Breast epithelium (tissue), 4 donors: ENCODE measurements at places on chromosomes 11 and 22. TPM values are rescaled to one million over a fixed set of nuclear protein-coding genes. Genes with fewer than 3 reads are reported as not detected.

GRCh38 chr11:95996621-95997235, 72.8 kb upstream of the MTMR2 start:
- DNase-seq, result no peak

GRCh38 chr11:114036147-114036811, 23.2 kb upstream of the ZBTB16 start:
- DNase-seq, result peak; percentile 73

DNA sequence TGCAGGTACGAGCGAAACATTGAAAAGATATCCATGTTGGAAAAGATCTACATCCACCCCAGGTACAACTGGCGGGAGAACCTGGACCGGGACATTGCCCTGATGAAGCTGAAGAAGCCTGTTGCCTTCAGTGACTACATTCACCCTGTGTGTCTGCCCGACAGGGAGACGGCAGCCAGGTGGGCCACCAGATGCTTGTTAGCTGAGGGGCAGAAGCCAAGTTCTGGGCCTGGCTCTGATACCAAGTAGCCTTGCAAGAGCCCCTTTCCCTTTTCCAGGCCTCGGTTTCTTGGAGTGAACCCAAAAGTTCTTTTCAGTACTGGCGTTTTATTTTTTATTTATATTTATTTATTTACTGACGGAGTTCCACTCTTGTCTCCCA, 9.6 kb downstream of the F2 start:
- no peak for DNase-seq

The PGA5 gene
- total RNA-seq, result 2.1 TPM

DNA sequence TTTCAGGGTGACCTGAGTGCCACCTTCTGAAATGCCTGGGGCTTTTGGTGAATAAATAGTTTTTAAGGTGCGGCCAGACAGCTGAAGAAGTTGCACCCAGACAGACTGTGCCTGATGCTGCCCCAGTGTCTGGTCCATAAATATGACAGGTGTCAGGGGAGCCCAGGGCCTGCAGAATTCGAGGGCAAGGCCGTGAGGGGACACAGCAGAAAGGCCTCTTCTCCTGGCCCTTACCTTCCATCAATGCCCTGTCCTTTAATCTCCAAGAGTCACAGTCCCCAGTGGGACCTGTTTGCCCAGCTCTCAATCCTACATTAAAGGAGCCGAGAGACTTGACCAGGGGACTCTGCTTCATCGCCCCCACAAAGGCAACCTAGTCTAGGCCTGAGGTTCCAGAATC, 45.7 kb downstream of the NAT10 start:
- DNase-seq, result no peak

DNA sequence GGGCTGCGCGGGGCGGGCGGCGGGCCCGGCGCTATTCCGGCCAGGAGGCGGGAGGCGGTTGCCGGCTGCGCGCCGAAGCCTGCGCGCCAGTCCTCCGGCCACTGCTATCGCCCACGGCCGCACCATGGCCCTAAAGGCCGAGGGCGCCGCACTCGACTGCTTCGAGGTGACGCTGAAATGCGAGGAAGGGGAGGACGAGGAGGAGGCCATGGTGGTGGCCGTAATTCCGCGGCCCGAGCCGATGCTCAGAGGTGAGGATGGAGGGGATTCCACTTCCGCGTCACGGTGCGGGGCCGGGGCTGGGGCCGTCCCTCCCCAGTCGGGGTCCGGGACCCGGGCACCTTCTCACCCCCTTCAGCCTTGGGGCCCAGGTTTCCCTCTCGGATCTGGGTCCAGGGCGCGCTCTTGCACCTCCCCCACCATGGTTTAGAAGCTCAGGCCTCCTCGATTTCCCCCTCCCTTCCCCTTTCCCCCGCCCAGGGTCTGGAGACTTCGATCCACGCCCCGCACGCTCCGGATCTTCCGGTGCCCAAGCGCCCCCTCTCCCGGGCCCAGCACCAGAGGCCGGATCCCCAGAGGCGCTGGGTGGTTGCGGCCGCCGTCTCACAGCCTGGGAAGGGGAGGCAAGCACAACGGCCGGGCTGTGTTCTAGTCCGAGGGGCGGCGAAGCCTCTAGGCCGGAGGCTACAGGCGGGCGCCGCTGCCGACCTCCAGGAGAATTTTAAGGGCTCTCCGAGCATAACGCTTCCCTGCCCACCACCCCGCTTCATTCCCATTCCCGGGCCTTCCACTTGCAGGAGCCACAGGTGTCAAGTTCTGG, 517 bp downstream of the SPINDOC start:
- no peak for DNase-seq

The RELT gene
- 2.3 TPM for total RNA-seq

GRCh38 chr11:107276077-107276476, 181.5 kb downstream of the CWF19L2 start:
- no peak for DNase-seq

The OR51B5 gene
- 1.0 TPM for total RNA-seq

DNA sequence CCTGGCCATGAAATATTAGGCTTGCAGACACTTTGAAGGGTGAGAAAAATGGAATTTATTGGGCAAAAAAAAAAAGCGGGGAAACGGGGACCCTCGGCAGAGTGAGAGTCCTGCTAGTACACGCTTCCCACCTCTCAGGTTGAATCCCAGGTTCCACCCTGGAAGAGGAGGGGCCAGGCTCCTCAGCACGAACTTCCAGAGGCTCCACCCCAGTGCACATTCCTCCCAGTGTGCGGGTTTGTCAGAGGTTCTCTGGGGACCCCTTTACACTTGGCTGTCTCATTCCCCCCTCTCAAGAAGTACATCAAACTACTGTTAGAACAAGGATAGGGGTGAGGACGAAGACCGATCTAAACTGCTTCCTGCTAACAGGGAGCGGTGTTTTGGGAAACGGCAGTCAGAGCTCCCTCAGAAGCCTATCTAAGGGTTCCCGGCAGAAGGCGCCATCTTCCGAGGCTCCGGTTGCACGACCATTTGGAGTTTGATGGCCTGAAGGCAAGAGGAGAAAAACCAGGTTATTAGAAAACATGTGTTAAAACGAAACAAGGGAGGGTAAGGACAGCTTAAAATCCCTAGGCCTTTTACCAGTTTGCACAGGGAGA, 27.5 kb downstream of the FOLR3 start:
- no peak for DNase-seq

DNA sequence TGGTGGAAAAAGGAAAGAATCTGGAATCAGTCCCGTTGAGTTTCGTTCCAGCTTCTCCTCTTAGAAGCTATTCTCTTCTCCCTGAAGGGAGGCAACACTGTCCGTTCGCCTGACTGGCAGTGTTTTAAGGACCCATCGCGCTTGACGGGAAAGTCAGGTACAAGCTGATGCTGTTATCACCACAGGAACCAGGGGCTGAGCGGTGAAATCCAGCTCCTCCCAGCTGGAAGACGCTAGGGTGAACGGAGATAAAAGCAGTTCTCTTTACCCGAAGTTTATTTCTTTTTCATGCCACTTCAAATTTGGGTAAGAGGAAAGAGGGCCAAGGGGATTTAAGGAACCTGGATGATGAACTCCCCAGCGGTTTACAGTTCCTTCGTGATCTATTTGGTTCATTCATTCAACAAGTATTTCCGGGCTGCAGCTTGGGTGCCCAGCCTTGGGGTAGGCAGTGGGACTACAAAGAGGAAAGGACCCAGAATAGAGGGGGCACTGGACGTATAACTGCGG, 551 bp upstream of the DEUP1 start:
- DNase-seq, result no peak

The TMEM258 gene
- 35.4 TPM for total RNA-seq

DNA sequence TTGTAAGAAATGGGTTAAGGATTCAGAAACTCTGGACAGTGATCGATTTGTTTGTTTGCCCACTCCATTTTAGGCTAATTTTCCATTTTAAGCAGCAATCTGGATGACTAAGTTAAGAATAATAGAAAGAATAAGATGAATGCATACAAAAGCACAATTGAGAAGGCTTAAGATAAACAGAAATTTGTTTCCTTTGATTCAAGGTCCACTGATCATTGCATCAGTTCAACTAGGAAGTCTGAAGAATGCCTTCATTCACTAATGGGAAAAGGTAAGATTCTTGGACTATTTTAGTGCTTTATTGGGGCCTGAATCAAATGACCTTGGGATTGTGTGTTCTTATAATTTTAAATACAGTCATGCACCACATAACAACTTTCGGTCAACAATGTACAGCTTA, 140.8 kb downstream of the CADM1 start:
- no peak for DNase-seq

GRCh38 chr11:118895093-118896039, 11.7 kb downstream of the CXCR5 start:
- no peak for DNase-seq

The BARX2 gene
- not detected for total RNA-seq

DNA sequence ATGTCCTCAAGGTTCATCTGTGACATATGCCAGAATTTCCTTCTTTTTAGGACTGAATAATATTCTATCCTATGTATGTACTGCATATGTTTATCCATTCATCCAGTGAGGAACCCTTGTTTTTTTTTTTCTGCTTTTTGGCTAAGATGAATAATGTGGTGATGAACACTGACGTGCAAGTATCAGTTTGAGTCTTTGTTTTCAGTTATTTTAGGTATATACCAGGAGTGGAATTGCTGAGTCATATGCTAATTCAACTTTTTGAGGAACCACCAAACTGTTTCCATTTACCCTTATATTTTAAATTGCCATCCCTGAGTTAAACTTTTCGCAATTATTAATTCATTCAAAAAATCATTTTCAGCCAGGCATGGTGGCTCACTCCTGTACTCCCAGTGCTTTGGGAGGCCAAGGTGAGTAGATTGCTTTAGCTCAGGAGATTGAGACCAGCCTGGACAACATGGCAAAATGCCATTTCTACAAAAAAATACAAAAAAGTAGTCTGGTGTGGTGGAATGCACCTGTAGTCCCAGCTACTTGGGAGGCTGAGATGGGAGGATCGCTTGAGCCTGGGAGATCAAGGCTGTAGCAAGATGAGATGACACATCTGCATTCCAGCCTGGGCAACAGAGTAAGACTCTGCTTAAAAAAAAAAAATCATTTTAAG, 64.2 kb downstream of the MICAL2 start:
- DNase-seq, result no peak

DNA sequence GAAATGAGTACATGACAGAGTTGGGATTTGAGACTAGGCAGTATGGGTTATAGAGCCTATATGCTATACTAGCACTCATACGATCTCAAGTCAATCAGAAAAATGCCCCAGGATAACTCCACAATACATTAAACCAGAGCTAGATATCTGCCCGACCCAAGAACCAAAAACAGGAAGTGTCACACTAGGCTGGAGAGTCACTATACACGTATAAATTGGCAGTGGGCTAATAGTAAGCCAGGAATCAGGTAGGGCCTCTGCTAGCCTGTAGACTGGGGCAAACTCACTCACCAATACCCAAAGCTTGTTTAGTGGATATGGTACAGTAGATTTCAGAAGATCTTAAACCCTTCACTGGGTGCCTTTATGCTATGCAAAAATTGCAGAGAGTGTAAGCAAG, 16.2 kb upstream of the EIF4G2 start:
- no peak for DNase-seq

GRCh38 chr11:46272816-46273427, 4.5 kb upstream of the CREB3L1 start:
- no peak for DNase-seq

DNA sequence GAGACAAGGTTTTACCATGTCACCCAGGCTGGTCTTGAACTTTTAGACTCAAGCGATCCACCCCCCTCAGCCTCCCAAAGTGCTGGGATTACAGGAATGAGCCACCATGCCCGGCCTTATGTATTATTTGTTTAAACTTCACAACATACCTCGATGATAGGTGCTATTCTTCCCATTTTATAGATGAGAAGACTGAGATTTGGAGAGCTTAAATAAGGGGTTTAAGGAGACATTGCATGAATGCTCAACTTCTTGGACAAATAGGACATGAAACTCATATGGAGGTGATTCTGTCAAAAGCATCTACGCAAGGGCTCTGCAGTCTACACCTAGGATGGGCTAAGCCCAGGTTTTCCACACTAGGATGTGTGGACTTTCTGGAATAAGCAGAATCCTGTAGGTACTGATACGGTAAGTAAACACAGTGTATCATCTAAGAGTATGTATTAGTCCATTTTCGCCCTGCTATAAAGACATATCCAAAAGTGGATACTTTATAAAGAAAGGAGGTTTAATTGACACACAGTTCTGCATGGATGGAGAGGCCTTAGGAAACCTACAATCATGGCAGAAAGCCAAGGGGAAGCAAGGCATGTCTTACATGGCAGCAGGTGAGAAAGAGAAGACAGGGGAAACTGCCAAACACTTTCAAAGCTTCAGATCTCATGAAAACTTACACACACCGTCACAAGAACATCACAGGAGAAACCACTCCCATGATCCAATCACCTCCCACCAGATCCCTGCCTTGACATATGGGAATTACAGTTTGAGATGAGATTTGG, 62.8 kb upstream of the CAPRIN1 start:
- no peak for DNase-seq

The SOX10 gene
- total RNA-seq, result 0.16 TPM

The ANO5 gene
- 4.2 TPM for total RNA-seq

The SLC16A8 gene
- total RNA-seq, result not detected

GRCh38 chr11:47986219-47986618, 5.9 kb downstream of the PTPRJ start:
- no peak for DNase-seq

GRCh38 chr11:44952082-44952481, 1.4 kb upstream of the TP53I11 start:
- DNase-seq, result no peak

The POU2F3 gene
- total RNA-seq, result 7.0 TPM

DNA sequence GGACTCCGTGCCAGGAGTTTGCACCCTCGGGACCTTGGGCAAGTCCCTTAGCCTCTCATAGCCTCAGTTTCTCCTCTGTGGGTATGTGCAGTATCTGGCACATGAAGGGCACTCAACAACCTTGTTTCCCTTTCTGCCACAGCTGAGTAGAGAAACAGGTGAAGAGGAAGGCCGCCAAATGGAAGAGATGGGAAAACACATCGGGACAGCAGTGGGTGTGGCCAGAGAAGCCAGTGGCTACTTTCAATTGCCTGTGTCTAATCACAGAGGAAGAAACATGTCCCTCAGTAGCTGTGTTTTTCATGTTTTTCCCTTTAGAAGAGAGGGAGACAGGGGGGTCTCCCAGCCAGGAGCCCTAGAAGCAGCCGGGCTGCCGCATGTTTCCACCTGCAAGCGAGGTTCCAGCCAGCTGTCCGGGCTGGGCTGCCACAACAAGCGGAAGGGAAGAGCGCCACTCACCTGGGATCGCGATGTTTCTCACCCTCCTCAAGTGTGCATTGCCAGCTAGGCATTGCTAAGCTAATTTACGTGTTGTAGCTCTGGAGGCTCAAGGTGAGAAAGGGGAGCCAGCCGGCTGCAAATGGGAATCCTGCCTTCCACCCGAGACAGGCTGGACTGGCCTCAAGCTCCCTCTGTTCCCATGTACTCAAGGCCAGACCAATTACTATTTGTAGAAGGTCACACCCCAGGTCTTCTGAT, 16.7 kb downstream of the ASPHD2 start:
- DNase-seq, result no peak

DNA sequence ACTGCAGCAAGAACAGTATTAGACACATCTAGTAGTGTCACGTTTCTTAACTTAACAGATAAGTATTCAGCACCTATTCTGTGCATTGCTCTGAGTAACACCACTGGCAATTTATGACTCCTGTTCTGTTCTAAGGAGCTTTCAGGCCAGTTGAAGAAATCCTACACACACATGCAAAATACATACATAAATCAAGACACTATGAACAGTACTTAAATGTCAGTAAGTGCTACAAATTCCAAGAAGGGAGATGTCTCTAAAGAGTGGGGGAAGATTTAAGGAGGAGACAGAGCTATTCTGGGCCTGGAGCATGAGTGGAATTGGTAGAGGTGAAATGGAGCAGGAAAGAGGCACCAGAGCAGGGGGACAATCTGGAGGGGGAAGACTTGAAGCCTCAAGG, 46.2 kb upstream of the CLMP start:
- DNase-seq, result no peak
